ENCODE measurements at places on chromosomes 7 and 10. TPM values are rescaled to one million over a fixed set of nuclear protein-coding genes. Genes with fewer than 3 reads are reported as not detected.
A peak's percentile ranks its signal among the peaks of the same experiment; 100 is the strongest.

DNA sequence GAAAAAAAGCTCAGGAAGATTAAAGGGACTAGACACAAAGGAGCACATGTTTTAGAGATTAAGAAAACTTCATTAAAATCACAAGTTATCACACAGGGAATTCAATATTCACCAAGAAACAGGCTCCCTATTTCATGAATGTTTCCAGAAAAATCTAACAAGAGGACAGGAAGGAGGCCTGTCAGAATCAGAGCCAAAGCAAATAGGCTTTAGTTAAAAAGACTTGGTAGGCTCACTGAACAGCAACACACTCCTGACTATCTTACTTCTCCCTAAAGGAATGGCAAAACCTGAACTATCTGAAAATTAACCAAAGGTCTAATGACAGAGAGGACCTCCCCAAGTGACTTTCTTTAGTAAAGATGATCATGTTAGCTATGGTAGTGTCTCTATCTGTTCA, 188.3 kb upstream of the MEOX2 start:
- DNase-seq = no peak

GRCh38 chr10:112141292-112141691, 42.3 kb downstream of the GPAM start:
- DNase-seq = no peak

DNA sequence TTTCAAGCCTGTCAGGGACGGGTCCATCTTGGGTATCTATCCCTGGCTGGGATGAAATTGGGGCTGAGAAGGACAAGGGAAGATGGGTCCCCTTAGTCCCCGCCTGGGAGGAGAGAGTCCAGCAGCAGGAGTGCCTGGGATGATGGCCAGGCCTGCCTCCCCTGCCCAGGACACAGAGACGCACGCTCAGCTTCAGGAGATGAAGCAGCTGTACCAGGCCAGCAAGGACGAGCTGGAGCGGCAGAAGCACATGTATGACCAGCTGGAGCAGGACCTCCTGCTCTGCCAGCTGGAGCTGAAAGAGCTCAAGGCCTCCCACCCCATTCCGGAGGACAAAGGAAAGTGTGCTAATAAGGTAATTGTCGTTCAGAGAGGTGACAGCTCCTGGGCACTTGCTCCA, 15.4 kb downstream of the CCDC136 start:
- no peak for DNase-seq

Gene BAG3
- 70.3 TPM for total RNA-seq

GRCh38 chr10:6498771-6499170, 81.3 kb downstream of the PRKCQ start:
- DNase-seq = no peak

DNA sequence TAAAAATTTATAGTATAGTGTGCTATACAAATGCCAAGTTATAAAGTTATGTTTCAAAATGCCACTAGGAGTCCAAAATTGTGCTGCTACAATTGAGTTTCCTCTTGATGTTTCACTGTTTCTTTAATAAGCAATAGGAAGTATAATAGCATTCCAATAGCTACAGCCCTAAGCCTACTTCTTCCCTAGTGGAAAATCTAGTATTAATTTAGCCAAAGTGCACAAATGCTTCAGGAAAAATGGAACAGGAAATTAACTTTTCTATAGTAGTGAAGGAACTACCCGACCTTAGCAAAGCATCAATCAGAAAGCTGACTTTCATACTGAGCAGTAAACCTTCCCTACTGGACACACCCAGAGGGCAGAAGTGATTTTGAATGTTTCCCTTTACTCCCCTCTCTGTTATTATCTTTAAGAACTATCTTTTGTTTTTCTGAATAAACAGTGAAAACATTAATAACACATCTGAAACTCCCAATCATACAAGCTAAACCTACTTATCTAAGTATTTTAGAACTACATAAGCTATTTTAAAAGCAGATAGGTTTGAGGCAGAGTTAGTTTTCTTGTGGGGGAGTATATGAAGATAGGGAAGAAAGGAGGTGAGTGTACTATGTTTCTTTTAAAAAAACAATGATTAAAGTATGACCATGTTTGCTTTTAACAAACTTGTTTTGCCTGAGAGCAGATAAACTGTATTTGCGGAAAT, 13.7 kb downstream of the CPED1 start:
- no peak for DNase-seq

DNA sequence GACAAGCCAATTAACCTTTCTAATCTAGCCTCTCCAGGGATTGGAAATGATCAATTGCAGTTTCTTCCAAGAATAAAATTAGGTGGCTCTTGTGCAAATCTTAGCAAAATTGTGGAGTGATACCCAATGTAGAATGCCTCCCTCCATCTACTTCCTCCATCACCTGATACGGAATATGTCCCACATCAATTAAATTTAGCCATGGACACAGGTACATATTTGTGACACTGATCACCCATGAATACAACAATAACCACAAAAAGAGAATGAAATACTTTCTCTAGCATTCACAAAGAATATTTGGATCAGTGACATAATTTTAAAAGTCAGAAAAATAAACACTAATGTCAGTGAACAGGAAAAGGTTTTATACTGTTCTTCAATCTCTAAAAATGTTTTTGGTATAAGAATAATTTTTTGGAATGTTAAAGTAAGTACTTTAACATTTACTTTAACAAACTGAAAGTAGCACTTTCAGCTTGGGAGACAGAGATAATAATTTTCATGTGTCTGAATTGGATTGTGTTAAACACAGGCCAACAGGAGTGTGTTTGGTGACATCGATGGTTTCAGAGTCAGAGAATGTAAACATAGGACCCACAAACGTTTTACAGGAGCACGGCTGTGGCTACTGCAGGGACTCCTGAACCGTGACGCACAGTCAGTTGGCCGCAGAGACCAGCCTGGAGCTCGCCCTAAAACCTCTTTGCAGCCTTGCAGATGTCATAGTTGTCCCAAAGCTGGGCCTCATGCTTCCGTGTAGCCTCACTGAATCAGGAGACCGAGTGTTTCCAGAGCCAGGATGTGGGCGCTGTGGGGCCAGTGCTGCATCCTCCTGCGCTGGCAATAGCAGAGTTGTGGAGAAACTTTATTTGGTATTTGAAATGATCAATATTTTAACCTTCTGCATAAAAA, 7.2 kb downstream of the RBM20 start:
- no peak for DNase-seq

GRCh38 chr10:77973276-77973675, 46.7 kb upstream of the DLG5 start:
- no peak for DNase-seq

DNA sequence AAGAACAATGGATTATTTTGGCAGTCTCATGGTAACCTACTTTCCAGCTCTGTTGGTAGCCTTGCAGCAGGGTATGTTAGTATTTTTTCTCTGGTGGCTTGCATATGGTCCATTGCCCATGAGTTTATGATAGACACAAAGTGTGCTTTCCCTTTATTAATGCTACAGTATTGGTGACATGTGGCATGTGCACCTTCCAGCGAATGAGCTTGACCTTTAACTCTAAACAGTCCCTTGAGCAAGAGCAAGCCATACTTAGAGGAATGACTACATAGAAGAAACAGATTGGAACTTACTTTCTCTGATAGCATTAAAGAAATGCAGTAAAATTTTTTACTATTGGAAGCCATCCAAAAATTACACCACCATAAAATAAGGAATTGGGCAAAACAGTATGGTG, 73.9 kb downstream of the VTI1A start:
- DNase-seq = no peak

Gene CCDC201
- total RNA-seq = not detected

DNA sequence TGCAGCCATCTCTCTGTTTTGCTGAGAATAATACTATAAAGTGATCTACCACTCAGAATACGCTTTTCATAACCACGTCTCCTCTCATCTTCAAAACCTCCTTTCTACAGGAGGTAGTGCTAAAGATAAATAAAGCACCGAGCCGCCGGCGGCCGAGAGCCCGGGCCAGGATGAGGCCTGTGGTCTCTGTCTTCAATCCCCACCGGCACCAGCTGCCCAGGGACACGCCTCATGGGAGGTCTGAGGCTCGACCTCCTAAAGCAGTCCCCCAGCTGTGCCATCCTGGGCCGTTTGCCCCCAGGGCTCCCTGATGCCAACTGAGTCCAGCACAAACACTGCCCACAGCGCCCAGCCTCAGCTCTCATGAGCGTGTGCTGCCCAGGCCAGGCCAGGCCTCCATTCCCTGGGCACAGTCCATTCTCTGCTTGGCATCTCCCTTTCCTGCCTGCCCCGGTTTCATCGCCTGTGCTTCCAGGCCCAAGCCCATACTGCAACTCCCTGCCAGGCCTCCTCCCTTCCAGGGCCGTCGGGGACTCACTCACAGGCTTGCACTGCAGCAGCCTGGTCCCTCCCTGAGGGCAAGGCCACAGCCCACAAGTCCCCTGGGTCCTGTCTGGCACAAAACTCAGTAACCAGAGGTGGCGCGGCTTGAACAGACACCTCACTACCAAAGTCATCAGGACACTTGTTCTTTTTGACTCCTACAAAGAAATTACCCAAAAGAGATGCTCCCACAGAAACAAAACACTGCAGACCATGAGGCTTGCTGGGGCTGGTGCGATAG, 2.5 kb downstream of the INTS1 start:
- DNase-seq = no peak

GRCh38 chr7:22571766-22572165, 71.8 kb upstream of the STEAP1B start:
- no peak for DNase-seq

GRCh38 chr7:104967088-104967487, 46.9 kb upstream of the KMT2E start:
- no peak for DNase-seq

GRCh38 chr7:55299273-55299967, 65.7 kb upstream of the LANCL2 start:
- no peak for DNase-seq

DNA sequence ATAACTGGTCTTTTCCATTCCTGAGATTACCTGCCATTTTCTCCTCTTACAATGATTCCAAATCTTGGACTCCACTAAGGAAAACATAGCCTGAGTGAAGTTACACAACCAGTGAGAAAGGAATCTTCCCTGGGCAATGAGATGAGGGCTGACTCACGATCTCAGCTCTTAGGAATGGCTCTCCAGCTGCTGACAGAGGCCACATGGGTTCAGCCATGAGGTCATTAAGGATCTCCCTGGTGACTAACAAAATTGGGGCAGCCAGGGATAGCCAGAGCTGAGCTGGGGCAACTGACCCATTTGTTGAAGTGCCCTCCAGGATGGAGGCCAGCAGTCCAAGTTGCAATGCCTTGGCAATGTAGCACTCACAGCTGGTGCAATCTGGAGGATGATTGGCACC, 78.7 kb upstream of the MKLN1 start:
- peak; percentile 72 for DNase-seq

- no peak for DNase-seq
These were observed 13.3 kb upstream of the SLC18A3 start for GRCh38 chr10:49596836-49597235.

Gene GUSB
- 20.7 TPM for total RNA-seq

DNA sequence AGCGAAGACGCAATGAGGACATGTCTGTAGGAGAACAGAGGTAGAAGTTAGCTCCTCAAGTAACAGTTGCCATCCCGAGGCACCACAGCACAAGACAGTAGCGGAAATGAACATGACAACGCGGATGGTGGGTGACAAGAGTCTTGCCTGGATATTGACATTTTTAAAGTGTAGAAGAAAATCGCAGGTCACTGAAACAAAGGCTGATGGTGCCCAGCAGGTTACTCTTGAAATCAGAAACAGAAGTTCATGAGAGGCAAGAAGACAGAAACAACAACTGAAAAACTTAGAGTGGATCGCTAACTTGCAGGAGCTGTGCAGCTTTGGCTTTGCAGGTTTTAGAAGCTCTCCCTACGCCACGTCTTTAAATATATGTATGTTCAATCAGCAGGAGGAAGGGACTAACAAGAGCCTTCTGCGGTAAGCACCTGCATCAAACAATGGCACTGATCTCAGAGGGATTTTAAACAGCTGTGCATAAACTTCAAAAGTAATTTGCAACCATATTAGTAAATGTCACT, 1.8 kb downstream of the PRKCQ start:
- DNase-seq = no peak
